ENCODE measurements at places on chromosomes 3 and 15.

DNA sequence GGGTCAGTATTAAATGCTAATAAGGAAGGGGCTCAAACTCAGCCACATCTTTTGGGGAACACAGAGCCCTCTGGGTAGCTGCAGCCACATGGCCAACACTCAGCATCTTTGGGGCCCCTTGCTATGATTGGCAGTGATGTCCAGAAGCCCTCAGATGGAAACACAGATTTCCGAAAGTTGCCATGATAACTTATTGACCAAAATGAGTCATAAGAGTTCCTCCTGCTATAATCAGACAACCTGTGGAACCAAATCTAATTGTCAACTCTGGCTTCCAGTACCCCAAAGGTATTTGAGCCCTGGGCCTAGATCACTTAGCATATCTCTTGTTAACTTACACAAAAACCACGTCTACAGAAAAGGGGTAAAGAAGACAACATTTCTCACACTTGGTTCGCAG, 392.2 kb downstream of the KCNH8 start:
- no peak for DNase-seq

DNA sequence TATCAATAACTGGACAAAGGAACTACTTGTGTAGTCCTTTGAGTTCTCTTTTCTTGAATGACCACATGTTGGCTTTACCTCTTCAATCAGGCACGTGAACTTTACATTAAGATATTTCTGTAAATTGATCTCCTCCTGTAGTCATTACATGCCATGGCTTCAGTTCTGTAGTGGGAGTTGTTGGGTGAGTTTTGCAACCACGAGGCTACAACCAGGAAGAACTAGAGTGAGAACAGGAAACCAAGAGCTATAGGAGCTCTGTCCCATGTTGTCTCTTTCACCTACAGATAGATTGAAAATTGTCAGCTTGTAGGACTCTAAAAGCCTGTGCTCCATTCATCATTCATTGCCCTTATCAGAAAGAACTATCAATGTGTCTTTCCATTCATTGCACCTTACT, 2.0 kb downstream of the RSRC1 start:
- no peak for DNase-seq

- DNase-seq: no peak
Observed at GRCh38 chr15:52080031-52080430, 32.5 kb downstream of the BCL2L10 start.

DNA sequence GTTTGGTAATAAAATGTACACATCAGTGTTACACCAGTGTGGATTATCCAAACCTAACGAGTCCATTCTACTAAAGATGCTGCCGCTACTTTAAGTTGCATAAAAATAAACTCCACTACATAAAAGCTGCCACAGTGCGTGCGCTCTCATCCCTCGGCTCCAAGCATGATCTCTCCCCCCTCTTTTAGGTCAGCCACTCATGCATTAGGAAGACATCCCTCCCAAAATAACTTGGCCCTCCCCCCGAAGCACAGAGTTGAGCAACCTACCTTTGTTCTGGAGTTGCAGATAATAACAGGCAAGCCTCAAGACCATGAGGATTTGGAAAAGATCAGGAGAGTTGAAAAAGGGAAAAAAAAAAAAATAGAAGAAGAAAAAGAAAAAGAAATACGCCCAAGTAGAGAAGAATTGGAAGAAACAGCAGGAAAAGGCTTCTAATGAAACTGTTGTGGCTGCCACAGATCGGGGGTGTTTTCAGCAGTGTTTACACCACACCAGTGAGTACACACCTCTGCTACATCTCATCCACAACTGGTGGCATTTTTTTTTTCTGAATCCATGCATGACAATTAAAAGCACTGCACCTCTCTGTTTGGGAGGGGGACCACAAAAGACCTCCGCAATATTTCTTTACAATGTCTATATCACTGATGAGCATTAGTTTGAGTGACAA, 339.2 kb downstream of the FOXP1 start:
- DNase-seq: no peak

DNA sequence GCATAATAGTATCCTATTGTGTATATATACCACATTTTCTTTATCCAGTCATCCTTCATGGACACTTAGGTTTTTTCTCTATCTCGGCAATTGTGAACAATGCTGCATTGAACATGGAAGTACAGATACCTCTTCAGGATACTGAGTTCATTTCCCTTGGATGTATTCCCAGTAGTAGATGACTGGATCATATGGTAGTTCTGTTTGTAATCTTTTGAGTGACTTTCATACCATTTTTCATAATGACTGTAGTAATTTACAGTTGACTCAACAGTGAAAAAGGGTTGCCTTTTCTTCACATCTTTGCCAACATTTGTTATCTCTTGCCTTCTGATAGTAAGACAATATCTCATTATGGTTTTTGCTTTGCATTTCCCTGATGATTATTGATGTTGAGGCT, 21.8 kb downstream of the MYH15 start:
- DNase-seq: no peak

DNA sequence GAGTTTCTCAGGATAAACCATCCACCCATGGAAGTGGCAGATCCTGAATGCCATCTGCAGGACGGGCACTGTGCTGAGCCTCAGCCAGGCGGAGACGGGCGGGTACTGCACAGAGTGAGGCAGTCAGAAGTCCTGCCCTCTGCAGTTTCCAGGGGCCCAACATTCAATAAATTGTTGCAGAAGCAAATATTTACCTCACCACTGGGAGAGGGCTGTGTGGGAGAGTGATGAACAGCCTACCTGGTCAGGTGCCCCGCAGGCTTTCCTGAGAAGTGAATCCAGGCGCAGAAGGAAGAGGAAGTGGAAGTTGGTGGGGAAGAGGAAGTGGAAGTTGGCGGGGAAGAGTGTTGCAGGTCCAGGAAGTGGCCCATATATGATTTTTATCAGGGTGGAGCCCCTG, 100.8 kb downstream of the SLCO3A1 start:
- no peak for DNase-seq

DNA sequence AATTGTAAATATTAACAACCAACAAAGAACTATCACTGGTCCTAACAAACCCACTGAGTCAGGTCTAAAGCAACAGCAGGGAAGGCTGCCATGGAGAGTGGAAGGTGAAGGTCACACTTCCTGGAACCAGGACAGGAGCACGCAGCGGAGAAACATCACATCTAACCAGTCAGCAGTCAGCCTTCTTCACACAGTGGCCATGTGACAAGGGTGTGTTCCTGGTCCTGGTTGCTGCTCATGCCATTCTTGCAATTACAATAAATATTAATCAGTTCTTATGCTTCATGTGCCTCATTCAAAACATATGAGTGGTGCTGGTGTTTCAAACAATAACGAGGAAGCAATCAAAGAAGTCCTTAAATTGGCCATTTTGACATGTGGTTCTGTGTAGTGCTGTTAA, 162.8 kb downstream of the ARRDC4 start:
- DNase-seq: no peak

GRCh38 chr3:113556316-113556945, 24.1 kb downstream of the SIDT1 start:
- no peak for DNase-seq

DNA sequence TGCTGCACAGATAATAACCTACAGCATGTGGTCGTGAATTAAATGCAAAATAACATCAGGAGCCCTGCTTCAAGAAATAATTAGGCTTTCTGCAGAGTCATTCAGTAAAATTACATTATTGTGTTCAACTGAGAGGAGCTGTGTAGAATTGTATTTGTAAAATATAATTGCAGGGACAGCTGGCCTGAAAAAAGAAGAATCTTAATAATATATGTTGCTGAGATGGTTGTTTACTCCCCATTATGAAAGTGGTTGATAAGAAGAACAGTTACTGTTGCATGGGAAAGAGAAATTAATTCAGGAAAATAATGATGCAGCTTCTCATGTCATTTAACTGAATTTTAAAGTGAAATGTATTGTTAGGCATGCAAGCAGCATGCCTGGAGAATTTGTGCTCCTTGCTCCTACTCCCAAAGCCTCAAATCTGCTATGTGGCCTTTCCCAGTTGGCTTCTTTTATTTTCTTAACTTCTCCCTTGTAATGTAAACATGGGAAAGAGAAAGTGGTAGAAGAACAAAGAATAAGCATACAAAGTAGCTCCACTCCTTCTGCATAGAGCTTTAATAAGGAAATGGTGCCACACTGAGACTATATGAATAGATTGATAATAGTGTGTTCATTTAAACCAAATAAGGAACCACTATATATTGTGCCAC, 100.1 kb downstream of the VGLL3 start:
- DNase-seq: peak; percentile 79

DNA sequence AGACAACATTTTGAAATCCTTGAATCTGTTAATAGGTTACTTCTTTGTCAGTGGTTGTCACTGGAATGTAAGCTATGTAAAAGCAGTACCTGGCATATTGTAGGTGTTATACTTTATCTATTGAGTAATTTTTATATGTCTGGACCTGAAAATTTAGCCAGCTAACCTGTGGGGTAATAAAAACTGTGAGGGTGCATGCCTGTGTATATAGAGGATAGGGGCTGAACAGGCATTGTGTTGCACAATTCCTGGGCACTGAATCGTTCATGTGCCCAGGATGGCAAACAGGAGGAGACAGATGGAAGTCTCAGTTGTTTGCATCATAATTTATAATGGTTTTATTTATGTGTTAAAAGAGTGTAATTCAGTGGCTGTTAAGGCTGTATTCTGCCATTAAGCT, 67.1 kb downstream of the ARMC8 start:
- no peak for DNase-seq

DNA sequence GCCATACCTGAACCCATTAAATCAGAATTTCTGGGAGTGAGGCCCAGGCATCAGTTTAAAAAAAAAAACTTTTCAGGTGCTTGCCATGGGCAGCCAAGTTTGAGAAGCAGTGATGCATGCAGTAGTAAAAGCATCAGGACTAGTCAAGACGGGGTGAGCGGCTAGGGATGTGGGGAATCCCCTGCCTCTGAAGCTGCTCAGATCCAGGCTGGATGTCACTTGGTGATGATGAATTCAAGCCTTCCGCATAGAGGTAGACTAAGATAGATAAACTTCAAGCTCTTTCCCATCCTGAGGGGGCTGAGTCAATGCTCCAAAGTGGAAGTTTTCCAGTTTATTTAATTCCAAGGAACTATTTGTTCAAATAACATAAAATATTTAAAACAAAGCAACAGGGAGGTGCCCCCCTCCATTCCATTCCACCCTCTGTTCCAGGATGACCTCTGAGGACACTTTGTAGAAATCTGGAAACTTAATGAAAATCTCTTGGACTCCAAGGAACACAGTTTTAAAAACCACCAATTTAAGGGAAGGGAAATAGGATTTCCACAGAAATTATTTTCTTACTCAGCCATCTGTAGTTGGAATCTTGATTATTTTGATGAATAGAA, 100.4 kb upstream of the NR2E3 start:
- no peak for DNase-seq

GRCh38 chr15:80491163-80491847, 87.1 kb downstream of the ARNT2 start:
- no peak for DNase-seq

- no peak for DNase-seq
Observed at GRCh38 chr3:107372506-107372905, 4.7 kb upstream of the CCDC54 start.

GRCh38 chr3:3192286-3192675, 12.8 kb upstream of the CRBN start:
- DNase-seq: no peak

DNA sequence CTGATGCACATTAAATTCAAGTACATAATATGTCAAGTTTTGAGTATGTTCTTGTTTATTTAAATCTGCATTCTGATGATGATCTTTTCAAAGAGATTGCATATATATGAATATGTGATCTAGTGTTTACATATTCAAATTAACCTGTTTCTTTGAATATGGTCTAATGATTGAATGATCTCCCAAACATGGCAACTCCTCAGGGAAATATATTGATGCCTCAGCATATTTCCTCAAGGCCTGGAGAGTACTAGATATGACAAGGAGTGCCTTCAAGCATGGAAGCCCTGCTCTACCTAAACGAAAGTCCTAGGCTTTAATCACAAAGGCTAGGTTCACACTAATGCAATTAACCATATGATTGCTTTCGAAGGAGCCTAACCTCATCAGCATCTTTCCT, 532.8 kb downstream of the ZIC1 start:
- no peak for DNase-seq
